NCI-H1694 (cell line): ENCODE measurements at places on chromosomes 12 and 14.

DNA sequence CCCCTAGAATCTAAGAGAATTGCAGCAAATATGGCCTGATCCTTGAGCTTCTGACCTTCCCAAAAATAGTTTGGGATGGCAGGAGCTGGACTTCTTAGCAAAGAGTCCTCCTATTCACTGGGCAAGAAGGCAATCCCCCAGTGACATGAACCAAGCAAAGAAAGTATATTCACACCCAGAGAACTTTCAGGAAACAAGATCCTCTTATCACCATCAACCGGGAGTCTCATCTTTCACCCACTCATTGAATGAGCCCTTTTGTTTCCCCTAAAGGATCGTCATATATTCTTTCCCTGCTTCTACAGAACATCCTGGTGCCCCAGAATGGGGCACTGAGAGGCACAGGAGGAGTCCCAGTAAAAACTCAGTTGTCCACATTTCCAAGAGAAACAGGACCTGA lies 19.7 kb downstream of the SPTB start:
- DNase-seq: no peak

DNA sequence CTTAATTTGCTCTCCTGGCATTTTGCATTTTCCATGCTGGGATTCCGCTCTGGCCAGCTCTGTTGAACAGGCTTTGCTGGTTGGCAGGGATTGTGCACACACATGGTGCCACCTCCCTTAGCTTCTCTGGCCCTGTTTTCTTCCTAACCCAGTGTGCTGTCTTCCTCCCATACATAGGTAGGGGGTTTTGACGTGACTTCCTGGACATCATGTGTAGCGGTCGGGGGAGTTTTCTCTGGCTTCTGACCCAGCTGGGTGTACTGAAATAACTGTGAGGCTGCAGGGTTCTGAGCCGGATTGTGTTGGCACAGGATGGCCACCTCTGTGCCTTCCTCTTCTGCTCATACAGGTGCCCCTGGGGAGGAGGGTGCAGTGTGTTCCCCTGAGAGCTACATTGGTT lies 25.7 kb downstream of the C14orf132 start:
- no peak for DNase-seq

GRCh38 chr12:128266086-128266485 lies 884 bp upstream of the TMEM132C start:
- DNase-seq: no peak

- DNase-seq: no peak
Measured at GRCh38 chr14:61219256-61219655, 61.9 kb downstream of the TMEM30B start.

GRCh38 chr12:65189028-65189718 lies 19.8 kb downstream of the LEMD3 start:
- no peak for DNase-seq

DNA sequence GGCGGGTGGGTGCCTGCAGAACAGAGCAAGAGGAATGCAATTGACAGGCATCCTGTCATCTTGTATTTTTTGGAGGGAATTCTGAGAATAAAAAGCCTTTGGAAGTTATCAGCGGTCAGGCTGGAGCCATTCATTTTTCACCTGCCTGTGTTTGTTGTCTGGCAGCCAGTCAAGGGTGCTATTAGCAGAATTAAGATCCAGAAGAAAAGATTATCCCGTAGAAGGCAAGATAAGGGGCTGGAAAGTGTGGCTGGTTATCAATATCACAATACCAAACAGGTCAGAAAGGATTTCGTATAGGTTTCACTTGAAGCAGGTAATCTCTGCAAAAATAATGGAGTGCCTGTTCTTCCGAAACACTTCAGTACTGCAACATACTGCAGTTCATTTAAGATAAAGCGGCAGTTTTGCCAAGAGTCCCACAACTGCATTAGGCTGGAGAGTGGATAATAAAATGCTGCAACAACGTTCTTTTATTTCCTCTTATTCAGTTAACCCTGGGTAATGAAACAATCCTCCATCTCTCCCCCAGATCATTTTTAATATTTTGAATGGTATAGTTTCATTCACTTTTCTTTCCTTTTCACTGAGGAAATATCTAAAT lies 171.2 kb upstream of the CDKN3 start:
- DNase-seq: no peak

DNA sequence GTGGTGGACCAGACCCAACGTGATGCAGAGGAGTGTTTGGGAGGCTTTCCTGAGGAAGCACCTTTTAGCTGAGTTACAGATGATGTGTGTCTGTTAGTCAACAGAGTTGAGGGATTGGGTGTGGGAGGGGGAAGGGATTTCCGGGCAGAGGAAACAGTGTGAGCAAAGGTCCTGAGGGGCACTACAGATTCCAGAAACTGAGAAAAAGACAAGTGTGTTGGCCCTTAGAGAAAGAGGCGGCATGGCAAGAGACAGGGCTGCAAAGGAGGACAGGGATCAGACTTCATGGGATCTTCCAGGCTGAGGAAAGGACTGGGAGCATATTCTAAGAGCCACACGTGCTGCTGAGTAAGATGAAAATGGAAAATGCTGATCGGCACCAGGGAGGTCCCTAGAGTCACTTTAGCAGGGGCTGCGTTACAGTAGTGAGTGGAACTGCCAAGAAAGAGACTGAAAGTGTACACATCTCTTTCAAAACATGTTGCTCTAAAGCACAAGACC lies 9.4 kb upstream of the RPS6KL1 start:
- no peak for DNase-seq

DNA sequence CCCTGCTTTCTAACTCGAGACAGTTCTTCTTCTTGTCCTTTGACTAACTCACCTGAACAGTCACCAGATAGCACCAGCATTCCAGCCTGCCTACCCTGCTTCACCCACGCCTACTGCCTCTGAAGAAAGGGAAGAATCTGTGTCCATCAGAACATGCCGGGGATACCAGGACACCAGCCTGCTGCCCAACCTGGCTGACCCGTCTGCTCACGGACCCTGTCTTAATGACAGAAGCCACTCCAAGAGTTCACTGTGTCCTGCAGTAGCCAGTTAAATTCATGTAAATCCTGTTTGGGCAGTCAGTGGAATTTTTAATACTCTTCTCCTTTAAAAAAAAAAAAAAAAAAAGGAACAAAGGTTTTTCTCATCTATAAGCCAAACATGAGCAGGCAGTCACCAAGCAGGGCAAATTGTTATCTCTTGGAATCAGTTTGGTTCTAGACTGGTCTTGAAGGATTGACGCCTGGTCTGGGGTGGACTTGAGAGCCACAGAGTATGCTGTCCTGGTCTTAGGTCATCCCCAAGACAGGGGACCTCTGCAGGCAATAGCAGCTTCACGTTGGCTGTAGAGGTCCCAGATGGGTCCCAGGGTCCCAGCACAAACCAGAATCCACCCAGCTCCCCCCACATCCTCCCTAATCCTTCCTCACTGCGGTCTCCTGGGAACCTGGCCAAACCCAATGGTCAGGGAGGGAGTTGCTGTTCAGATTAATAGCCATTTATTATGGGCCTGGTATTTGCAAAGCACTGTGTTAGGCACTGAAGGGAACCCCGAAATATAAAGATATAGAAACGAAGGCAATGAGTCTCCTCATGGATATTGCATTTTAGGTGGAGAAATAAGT lies 181.1 kb upstream of the HIF1A start:
- DNase-seq: no peak
